ENCODE measurements at places on chromosomes 6 and 20.

GRCh38 chr20:33685328-33686099 lies 671 bp downstream of the E2F1 start:
- DNase-seq: no peak

DNA sequence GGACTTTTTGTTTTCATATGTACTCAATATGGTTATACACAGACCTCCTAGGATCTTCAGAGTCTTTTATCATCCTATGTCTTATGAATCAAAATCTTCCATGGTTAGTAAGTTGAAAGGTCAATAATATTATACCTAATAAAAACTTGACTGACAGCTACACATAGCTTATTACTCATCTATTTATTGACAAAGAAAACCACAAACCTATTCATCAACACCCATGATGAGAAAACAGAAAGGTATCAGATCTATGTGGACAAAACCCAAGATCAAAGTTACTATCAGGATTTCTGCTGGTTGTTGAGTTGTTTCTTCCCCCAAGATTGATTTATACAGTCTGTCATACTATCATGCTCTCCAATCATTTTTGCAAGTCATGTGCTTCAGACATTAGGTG lies 460.1 kb upstream of the MANEA start:
- no peak for DNase-seq

DNA sequence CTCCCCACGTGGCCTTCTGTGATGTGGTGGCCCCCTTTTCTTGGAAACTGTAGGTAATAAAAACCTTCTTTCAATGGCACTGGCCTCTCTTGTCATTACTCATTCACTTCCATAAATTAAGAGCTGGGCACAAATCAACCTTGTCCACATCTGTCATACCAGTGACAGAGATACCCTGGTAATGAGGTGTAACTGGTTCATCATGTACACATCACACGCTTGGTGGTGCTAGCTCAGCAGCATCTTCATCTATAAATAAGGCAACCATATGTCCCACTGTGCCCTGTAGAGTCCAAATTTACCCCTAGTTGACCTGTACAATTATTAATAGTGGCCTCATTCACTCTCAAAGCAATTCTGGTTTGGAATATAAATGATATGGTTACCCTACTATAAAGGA lies 245.6 kb downstream of the HIVEP2 start:
- no peak for DNase-seq

- DNase-seq: no peak
Observed at GRCh38 chr6:10791673-10792072, 44.1 kb downstream of the TMEM14B start.

- DNase-seq: peak; percentile 28
Observed at GRCh38 chr6:2790588-2791449, 25.6 kb downstream of the WRNIP1 start.

GRCh38 chr6:41649596-41649995 lies 11.3 kb downstream of the MDFI start:
- DNase-seq: no peak

DNA sequence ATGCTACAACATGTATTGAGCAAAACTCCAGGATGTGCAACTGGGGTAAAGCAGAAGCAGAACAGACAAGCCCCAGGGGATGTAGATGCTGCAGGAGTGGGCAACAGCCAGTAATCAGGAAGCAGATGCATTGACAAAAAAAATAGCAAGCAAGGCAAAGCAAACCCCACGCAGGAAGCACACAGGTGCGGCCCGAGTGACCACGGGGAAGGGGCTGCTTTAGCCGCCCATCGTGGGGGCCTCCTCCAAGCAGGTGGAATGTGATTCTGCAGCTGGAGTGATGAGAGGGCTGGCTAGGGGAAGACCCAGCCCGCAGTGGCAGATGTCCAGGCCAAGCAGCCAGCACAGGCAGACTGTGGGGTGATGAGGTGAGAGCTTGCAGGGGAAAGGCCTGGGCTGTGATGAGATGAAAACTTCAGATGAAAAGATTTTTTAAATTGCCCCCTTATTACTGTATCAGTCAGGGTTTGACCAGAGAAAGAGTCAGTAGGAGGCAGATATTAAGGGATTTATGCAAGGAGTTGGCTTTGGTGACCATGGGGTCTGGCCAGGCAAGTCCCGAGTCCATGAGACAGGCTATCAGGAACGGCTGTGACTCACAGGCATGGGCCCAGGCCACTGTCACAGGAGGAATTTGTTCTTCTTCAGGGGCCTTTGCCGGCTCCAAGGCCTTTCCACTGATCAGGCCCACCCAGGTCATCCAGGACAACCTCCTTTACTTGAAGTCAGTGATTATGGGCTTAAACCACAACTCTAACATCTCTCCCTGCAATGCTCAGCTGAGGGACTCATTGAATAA lies 207.6 kb downstream of the ANKRD60 start:
- no peak for DNase-seq

DNA sequence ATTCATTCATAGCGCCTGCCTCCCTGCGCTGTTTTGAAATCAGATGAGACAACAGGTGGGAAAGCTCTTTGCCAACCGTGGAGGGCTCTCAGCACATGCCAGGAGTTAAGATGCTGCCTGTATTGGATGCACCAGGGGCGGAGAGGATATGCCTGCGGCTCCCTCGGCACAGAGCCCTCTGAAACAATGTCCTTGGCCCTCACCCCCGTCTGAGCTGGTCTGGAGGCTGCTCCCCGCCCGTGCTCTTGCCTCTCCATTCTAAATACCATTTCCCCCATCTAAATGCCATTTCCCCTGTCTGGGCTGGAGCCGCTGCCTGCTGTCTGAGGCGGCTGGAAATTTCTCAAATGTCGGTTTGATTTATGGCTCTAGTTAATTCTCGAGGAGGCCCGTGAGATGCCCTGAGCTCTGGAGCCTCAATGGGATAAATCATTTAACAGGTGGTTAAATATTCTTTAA lies 50.8 kb upstream of the MLN start:
- no peak for DNase-seq

DNA sequence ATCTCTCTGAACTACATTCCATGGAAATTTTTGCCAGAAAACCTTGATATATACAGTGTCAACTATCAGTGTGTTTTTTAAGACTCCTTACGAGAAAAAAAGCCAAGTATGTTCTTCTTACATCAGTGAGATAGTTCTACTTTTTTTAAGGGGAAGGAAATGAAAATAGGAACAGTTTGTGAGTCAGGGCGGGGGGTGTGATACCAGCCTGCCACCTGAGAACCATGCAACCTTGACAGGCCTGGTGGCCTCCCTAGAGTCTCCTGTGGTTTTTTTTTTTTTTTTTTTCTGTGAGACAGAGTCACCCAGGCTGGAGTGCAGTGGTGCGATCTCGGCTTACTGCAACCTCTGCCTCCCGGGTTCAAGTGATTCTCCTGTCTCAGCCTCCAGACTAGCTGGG lies 96.3 kb upstream of the GCM1 start:
- no peak for DNase-seq

- DNase-seq: no peak
Observed at GRCh38 chr6:122610690-122611455, 668 bp downstream of the PKIB start.

DNA sequence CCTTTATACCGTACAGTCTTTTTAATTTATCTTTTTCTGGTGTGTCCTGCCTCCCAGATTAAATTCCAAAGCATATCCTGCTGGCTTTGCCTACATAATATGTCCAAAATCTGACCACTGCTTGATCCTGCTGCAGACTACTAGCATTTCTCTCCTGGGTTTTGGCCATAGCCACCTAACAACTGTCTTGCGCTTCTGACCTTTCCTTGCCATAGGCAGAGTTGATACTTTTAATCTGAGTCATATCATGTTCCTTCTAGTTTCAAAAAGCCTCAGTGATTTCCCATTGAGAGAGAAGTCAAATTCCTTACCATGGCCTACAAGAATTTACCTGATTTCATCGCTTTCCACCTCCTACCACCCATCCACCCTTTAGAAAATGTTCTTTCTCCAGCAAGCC lies 104.8 kb downstream of the BCKDHB start:
- no peak for DNase-seq

- no peak for DNase-seq
Observed at GRCh38 chr6:31830886-31831335, 3.4 kb downstream of the HSPA1B start.

DNA sequence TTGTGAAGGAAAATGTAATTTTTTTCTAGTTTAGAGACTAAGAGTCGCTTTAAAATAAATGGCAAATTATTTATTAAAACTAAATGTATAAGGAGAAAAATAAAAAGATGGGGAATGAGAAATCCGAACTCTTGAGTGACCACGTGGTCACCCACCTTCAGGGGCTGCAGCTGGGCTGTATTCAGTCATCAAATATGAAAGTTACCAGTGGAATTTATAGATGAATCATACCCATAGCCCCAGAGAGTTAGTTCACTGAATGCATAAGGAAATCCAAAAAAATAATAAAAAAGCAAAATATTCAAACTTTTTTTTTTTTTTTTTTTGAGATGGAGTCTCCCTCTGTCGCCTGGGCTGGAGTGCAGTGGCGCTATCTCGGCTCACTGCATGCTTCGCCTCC lies 947.7 kb upstream of the ADGRB3 start:
- no peak for DNase-seq

DNA sequence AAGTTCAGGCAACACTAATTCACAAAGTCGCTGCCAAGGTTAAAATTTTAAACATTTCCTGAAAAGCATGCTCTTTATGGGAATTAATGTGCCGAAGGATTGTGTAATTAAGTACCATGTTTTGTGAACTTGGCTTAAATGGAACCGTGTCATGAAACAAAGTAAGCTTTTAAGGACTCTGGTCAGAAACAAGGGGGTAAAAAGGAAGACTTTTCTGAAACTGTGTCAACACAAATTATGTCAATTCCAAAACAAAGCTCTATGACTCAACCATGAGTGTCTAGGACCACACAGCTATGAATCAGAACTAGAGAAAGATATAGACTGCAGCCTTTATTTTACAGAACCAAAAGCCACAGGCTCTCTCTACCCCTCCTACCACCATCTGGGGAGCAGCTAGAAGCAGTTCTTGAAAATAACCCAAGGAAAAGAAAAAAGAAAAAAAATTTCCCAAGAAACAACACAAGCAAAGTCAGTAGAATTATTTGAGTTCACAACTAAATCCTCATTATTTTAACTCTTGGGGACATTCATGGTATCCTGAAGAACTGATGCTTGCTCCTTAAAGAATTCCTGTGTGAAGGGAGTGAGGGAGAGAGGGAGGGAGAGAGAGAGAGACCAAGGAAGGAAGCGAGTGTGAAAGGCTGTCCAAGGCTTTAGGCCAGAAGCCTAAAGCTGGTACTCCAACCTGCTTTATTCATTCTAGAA lies 81.9 kb downstream of the ZMYND8 start:
- DNase-seq: no peak

DNA sequence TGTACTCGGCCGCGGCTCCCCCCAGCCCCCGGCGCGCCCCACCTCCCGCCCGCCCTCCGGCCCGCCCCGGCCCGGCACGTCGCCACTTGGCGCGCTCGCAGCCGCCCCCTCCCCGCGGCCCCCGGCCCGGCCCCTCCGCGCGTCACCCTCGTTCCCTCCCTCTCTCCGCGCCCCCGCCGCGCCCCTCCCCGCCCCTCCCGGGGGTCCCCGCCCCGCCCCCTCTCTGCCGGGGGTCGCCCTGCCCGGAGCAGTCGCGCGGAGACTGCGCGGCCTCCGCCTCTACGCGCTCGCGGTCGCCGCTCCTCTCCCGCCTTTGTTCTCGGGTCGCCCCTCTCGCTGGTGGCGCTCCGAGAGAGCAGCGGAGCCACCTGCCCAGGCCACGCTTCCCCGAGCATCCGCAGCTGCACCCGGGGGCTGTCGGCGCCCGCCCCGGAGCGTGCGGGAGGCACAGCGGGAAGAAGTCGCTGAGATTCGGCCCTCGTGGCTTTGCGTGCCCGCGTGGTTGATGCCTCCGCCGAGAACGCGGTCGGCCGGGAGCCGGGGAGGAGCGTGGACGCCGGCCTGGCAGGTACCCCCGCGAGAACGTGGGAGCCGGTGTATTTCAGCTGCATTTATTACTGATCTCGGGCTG lies at the start of gene PHF10:
TSS of gene PHF10 (minus strand) at position 7 of the 631 bp plus-strand sequence. CDS start 569 bp downstream, outside the sequence.
- DNase-seq: no peak

GRCh38 chr6:42937548-42938427 lies 8.5 kb downstream of the CNPY3 start:
- DNase-seq: no peak

GRCh38 chr6:134415194-134415593 lies 97.3 kb upstream of the SGK1 start:
- DNase-seq: no peak

DNA sequence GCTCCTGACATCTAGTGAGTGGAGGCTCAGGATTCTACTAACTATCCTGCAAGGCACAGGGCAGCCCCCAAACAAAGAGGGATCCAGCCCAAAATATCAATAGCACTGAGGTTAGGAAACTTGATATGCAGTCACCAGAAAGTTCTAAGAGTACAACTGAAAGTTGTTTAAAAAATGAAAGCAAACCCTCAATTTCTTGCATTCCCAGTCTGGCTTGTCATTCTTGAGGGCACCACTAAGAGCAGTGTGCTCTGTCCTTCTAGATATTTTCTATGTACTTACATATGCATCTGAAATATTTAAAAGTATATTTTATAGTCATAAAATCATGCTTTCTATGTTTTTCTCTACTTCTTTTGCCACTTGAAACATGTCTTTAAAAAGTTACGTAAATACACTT lies 35.9 kb downstream of the CST8 start:
- no peak for DNase-seq

DNA sequence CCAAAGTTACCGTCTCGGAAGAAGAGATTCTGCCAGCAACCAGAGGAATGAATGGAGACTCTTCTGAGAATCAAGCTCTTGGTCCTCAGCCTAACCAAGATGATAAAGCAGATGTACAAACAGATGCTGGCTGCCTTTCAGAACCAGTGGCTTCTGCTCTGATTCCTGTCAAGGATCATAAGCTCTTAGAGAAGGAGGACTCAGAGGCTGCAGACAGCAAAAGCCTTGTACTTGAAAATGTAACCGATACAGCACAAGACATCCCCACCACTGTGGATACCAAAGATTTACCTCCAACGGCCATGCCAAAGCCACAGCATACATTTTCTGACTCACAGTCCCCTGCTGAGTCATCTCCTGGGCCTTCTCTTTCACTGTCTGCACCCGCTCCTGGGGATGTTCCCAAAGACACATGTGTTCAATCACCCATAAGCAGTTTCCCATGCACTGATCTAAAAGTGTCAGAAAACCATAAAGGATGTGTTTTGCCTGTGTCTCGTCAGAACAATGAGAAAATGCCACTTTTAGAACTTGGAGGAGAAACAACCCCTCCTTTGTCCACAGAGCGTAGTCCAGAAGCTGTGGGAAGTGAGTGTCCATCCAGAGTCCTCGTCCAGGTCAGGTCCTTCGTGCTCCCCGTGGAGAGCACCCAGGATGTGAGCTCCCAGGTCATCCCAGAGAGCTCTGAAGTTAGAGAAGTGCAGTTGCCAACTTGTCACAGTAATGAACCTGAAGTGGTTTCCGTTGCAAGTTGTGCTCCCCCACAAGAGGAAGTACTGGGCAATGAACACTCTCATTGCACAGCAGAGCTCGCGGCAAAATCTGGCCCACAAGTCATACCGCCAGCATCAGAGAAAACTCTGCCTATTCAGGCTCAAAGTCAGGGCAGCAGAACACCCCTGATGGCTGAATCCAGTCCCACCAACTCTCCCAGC lies 109.6 kb downstream of the RTN4IP1 start:
- no peak for DNase-seq

- no peak for DNase-seq
Observed at GRCh38 chr6:136566007-136566487, 15.8 kb upstream of the MAP7 start.

- DNase-seq: no peak
Observed at GRCh38 chr6:159892053-159892452, 1.3 kb downstream of the MAS1 start.

GRCh38 chr20:24698706-24699206 lies 229.3 kb downstream of the SYNDIG1 start:
- no peak for DNase-seq
